Activated CD8-positive, alpha-beta memory T cell treated with anti-CD3 and anti-CD28 coated beads for 4 hours (primary cell): ENCODE measurements at places on chromosomes 5 and 9.

DNA sequence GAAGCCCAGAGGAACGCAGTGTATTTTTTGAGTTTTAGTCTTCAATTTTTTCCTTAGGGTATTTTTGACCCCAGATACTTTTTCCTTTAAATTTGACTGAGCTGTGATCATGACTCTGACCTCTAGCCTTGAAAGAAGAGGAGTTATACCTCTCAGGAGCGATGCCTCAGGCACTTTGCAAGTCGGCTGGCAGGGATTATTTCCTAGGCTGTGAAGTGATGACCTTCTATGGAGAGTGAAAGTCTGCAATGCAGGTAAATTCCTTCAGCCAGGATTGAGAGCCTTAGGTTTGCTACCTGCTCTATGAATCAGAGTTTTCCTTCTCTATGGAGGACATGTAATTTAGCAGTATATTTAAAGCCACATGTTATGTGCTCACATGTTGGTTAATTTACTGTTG, 10.8 kb upstream of the NUDT12 start:
- no peak for DNase-seq

GRCh38 chr9:116074658-116075057, 78.9 kb upstream of the PAPPA start:
- DNase-seq: no peak

DNA sequence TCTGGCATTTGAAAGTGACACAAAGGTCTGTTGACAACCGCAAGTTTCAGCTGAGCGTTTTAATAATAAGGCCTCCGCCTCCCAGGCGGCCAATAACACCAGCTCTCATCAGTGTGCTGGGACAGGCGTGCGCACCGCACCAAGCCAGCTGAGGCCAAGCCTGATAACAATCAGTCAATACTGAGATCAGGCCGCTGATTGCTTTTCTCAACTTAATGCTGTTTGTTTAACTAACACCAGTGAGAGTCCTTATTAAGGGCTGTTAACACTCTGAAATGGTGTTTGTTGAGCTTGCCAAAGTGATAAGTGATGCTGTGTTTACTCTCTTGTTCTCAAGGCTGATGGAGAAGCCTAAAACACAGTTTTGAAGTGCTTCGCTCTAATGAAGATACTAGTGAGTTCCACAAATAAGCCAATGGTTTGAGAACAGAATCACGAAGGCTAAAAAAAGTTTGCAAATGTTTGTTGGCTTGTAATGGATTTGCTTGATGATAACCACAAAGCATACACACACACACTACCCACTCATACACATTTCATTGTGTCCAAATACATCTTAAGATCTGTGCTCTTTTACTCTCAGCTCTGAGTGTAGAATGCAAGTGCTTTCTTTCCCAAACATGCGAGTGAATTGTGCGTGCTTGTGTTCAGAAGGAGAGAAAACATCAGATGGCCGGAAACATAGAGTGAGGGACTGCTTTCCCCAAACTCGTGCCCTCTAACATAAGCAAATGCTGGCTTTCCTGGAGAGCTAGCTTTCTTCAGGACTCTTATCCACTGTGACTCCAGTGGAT, 330.4 kb upstream of the KLF4 start:
- DNase-seq: no peak

DNA sequence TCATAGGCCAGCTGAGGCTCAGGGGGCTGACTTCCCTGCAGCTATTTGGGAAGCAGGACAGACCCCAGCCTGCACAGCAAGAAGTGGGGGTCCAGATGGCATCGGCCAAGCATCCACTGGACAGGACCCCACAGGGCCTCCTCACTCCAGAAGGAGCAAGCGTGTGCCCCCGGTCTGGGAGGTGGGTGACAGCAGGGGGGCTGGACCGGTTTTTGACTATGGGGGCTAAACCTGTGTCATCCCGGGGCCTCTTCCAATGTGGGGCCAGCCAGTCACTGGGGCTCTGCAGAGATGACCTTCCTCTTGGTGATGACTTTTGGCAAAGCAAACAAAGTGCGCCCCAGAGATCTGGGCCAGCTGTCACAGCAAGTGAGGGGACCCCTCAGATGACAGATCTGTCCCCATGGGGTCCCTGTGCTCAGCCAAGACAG, 163.9 kb downstream of the OLFM1 start:
- no peak for DNase-seq

GRCh38 chr9:133184971-133185370, 21.3 kb upstream of the GBGT1 start:
- no peak for DNase-seq

- DNase-seq: no peak
These were observed 138.0 kb downstream of the NUDT12 start for GRCh38 chr5:103424453-103425205.

GRCh38 chr5:111122398-111122797, 30.2 kb downstream of the WDR36 start:
- DNase-seq: no peak

GRCh38 chr5:110726249-110727024, at the start of gene TMEM232:
Gene TMEM232, minus strand, starts transcription at chr5:110726671. Its CDS starts 59,319 bp downstream, at chr5:110667352.
- DNase-seq: peak; percentile 65

- DNase-seq: no peak
These were observed 465.4 kb downstream of the ICE1 start for GRCh38 chr5:5887833-5888232.

GRCh38 chr5:167565189-167565954, 726.1 kb upstream of the WWC1 start:
- no peak for DNase-seq

- no peak for DNase-seq
These were observed 1079.4 kb upstream of the COX7C start for GRCh38 chr5:85538362-85538761.

GRCh38 chr9:22683700-22684075, 237.1 kb downstream of the DMRTA1 start:
- DNase-seq: no peak

GRCh38 chr9:78697618-78698017, 400.7 kb downstream of the PSAT1 start:
- no peak for DNase-seq

DNA sequence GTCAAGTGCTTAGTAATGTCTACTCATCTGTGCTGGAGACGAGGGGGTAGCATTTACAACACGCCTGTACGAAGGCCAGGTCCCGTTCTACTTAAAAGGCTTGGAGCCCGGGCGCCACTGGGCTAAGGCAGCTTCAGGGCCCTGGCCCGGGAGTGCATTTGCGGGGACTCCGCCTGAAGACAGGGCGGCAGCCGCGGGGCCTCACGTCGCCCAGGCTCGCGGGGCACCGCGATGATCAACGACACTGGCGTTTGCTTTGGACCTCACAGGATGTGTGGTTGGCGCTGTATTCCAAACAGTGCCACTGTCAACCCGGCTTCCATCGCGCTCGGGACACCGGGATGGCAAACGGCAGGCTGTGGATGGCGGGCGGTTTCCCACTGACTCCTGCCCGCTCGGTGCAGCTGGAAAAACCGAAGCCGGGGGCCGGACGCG, 1.1 kb upstream of the TENT4A start:
- DNase-seq: no peak

DNA sequence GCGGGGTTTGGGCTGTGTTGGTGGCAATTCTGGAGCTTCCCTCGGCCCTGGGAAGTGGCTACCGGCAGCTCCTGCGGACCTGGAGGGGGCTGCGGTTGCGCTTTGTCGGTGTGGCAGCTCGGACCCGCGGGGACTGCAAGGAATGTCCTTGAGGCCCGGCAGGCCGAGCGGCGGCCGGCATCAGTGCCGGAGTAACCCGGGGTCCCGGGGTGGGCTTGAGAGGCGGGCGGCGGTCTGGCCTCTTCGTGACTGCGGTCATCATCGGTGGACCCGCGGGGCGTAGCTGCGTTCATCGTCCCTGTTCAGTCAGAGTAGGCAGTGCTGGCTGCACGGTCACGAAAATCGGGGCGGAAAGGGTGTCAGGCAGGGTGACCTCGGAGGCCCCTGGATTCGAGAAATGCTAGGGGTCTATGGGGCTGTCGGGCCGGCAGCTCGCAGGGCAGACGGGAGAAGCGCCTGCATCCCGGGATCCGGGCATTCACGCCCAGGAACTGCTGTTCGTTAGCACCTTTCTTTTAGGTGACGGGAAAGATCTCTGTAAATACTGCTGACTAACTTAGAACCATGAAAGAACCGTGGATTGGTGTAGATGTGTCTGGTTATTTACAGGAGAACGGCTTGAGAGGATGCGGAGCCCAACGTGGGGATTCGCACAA, 474 bp downstream of the HMGCR start:
- DNase-seq: no peak

GRCh38 chr5:32990593-32991420, 279.7 kb downstream of the NPR3 start:
- no peak for DNase-seq

DNA sequence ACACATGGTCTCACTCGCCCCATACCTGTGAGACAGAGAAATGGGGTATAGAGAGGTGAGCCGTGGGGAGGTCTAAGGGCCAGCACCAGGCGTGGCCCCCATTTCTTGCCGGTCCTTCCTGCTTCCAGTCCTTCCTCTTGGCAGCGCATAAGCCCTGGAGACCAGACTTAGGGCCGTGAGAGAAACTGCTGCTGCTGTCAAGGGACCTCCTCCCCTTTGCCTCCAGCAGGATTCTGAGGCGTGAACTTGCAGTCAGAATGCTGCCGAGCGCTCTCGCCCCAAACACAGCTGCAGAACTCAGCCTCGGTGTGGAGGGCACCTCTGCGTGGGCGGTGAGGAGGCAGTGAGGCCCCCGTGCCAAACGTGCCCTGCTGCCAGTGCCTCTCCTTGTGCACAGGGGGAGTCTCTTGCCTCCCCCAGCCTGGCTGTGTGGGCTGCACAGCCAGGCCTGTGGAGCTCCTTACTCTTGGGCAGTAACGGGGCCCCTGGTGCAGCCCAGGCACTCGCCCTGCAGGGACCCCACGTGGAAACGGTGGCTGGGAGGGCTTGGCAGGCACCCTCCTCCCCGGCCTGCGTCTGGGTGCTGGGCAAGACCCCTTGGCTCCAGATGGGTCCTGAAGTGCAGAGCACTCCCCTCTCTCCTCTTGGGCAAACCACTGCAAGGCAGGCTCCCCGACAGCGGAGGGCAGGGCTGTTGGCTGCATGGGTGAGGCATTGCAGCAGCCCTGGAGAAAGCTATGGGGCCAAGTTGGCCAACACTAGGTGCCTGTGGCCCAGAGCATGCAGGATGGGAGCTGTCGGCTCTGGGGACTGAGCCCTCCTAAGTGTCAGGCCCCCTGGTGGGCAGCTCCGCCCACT, 85.4 kb downstream of the RXRA start:
- no peak for DNase-seq

- no peak for DNase-seq
These were observed 599 bp downstream of the LYRM7 start for GRCh38 chr5:131171276-131171810.

GRCh38 chr5:117077142-117077541, 502.5 kb upstream of the SEMA6A start:
- DNase-seq: no peak

DNA sequence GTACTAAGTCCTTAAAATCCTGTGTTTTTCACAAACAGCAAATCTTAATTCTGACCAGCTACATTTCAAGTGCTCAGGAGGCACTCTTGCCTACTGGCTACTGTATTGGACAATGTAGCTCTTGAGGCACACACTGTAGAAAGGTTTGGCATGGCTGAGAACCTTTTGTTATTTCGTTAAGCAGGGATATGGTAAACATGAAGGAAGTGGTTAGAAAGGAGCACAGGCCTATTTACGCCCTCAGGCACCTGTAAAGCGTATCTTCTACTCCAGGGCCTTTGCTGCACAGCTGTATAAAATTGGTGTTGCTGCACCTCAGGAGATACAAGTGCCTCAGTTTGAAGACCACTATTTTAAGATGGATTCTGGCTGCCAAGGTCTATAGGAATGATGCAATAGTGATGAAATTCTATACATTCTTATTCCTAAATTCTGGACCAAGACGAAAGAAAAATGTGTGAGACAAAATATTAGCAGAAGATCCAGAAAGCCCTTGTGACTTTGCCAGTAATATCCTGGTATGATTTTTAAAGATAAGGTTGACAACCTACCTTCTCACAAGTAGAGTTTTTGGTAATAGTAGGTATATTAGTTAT, 9.3 kb upstream of the OTULIN start:
- DNase-seq: no peak

DNA sequence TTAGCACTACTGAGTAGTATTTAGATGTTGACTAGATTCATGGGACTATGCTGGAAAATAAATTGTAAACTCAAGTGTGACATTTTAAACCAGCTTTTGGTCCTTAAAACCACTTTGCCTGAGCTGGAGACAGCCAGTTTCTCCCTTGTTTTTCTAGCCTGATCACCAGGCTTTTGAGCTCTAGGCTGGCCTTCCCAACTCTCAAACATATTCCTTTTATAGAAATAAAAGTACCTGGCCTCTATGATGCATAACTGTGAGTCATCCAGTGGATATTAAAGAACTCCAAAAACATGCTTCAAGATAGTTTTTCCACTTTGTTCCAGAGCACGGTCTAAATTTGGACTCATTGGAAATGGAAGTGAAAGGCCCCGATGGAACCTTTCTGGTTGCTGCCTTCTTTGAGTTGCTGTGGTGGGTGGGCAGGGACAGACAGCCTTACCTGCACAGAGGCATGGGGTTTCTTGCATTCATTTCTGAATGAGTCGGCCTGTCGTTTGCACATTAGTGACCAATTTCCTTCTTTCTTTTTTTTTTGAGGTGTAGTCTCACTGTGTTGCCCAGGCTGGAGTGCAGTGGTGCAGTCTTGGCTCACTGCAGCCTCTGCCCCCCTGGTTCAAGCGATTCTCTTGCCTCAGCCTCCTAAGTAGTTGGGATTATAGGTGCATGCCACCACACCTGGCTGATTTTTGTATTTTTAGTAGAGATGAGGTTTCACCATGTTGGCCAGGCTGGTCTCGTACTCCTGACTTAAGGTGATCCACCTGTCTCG, 43.1 kb downstream of the TRIO start:
- DNase-seq: no peak

DNA sequence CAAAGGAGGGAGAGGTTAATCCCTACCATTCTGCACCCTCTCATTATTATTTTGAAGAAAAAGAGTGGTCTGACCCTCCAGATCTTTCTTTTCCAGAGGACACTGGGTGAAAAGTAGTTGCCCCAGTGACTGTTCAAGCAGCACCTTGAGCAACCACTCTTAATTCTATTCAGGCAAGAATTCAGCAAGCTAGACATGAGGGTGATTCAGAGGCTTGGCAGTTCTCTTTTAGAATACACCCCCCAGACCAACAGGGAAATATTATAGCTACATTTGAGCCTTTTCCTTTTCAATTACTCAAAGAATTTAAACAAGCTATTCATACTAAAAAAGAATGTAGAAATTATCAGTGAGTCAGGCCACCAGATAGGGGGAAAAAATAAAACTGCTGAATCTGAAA, 178.3 kb downstream of the MRPS30 start:
- DNase-seq: no peak

DNA sequence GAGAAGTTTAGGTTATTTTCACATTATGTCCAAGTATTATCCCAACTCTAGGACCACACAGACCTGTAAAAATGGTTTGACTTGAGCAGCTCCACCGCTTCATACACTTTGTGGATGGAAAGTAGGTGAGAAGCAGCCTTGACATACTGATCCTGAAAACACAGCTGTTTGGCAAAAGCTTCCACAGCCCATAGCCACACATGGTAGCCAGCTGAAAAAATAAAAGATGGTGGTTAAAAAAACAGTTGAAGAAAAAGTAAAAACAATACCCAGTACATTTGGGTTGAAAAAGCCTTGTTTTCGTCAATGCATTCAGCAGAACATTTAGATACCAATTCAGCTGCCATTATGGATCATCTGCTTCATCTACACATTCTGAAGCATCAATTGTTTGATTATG, 36.7 kb downstream of the GEMIN5 start:
- DNase-seq: no peak
